ENCODE measurements at places on chromosomes 1 and 21. TPM values are rescaled to one million over a fixed set of nuclear protein-coding genes. Genes with fewer than 3 reads are reported as not detected.

The PLA2G2F gene
- not detected for total RNA-seq

DNA sequence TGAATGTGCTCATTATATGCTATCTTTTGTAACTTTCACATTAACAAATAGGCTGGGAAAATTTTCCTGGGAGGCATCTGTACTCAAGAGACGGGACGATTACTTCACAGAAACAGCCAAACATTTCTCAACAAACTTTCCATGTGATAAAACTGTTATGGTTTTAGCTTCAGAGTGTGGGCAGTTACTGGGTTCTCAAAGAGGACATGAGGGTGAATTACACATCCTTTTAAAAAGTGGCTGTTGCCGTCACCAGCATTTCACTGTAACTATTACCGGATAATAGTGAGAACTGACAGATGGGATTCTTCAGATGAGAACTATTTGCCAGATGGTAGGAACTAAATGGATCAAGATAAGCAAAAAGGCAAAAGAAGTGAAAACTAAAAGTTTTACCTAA lies 109.1 kb downstream of the APP start:
- no peak for DNase-seq

- no peak for DNase-seq
Measured at GRCh38 chr1:217135987-217136894, 413.0 kb upstream of the ESRRG start.

DNA sequence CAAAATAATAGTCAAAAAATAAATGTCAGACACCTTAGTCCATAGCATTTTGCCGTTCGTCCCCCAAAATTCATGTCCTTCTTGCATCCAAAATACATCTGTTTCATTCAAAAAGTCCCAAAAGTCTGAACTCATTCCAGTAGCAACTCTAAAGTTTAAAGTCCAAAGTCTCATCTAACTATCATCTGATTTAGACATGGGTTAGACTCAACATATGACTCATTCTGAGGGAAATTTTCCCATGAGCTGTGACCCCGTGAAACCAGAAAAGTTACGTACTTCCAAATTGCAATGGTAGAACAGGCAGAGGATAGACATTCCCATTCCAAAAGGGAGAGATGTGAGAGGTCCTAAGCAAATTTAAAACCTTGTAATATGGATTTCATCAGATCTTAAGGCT lies 48.6 kb upstream of the CACHD1 start:
- DNase-seq = no peak
